ENCODE measurements at places on chromosomes 2 and 18.
A peak's percentile ranks its signal among the peaks of the same experiment; 100 is the strongest.

DNA sequence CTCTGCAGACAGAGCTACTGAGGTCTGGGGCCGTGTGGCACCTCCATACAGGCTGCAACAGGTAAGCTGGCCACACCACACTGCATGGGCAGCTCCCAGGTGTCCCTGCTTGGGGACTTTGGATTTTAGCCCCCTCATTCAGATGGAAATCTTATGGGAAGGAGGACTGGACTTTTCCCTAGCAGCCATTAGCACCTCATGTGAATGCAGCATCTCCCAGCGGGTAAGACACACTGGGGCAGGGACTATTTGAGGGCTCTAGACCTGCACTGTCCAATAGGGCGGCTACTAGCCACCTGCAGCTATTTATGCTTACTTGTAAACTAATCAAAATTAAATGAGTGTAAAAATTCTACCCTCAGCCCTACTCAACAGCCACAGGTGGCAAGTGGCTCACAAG, 34.2 kb upstream of the GLI2 start:
- no peak for DNase-seq

DNA sequence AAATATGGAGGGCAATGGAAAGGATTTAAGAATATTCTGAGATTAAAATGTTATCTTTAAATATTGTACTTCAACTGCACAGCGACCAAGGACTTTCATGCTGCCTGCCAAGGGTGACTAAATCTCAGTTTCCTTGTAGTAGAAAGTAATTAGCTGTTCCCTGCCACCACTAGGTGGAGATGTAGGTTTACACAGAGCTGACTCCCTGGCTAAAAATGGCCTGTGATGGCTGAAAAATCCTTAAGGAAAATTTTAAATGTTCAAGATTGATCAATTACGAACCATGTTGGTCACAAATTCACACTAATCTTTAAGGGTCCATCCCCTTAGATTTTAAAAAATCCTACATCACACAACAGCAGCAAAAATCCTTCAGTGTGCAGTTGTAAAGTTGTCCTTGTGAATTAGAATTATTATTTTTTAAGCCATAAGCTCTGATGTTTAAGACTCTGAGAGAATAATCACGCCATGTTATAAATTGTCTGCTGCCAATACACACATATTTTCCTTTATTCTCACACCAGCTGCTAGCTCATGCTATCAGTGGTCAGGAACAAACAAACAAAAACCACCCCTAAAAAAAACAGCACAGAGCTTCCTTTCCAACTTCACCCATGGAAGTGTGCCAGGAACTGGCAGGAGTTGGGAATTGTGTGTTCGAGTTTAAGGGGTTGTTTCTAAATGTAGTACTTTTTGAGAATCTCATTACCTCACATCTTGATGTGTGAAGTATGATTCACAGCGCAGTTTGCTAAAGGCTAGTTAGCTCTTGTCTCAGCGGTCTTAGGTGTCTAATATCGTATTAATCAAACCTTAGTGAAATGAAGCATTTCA, 399.8 kb downstream of the TMEM182 start:
- DNase-seq: no peak

GRCh38 chr2:106581328-106581727, 94.2 kb downstream of the CD8B2 start:
- DNase-seq: no peak

DNA sequence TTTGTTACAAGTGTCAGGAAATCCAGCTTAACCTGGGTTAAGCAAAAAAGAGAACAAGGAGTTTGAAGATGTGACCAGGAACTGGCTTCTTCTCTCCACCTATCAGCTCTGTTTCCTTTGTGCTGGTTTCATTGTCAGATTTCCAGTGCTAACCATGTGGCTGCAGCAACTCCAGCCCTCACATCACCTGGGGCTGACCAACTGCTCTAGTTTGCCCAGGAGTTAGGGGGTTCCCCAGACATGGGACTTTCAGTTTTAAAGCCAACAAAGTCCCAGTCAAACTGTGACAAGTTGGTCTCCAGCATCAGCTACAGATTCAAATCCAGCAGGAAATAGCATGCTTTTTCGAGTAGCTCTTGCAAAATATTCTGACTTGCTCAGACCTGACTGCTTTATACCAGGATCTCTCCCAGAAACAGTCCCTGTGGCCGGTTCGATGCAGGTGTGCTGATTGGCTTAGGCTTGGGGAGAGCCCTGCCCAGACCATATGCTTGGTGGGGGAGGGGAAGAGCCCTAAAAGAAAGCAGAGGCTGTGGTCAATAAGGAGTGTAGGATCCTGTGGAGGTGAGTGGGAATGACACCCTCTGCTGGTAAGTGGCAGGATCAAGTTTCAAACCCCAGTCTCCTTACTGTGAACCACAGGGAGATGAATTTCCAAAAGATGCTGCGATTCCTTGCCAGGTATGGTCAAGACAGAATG, 49.5 kb downstream of the KCNE4 start:
- DNase-seq: no peak

GRCh38 chr2:105361102-105361889, 24.0 kb downstream of the C2orf49 start:
- no peak for DNase-seq

GRCh38 chr2:240179186-240179815, 38.8 kb upstream of the OTOS start:
- no peak for DNase-seq

DNA sequence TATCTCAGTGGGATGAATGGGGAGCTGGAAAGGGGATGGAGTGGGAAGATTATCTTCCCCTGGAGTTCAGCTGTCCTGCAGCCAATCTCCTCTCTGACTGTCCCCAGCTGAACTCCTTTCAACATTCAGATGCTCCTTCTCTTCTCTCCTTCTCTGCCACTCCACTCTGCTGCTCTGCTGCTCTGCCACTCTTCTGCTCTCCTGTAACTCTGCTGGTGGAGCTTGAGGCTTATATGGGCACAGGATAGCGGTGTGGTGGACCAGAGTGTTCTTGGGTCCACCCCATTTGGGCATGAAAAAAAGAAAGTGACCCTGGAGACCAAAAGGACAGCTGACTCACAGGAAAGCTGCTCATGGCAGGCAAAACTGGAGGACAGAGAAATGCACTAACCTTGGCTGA, 26.6 kb downstream of the FAHD2B start:
- DNase-seq: no peak

GRCh38 chr2:234881413-234882241, 70.2 kb upstream of the SH3BP4 start:
- DNase-seq: peak; percentile 8

DNA sequence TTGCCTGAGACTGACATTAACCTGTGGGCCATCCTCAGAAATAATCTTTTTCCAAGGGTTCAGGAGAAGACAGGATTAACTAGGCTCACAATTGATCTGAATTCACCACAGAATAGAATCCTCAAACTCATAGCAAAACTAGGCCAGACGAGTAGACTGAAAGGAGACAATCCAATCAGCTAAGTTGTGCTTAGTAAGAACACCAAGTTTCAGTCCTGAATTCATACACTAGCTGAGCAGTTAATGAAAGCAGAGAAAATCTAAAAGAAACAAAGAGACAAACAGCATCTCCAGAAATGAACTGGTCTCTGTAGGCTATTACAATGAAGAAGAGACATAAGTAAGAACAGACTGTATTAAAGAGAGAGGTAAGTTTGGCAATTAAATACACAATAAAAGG, 89.5 kb downstream of the GORASP2 start:
- DNase-seq: no peak

DNA sequence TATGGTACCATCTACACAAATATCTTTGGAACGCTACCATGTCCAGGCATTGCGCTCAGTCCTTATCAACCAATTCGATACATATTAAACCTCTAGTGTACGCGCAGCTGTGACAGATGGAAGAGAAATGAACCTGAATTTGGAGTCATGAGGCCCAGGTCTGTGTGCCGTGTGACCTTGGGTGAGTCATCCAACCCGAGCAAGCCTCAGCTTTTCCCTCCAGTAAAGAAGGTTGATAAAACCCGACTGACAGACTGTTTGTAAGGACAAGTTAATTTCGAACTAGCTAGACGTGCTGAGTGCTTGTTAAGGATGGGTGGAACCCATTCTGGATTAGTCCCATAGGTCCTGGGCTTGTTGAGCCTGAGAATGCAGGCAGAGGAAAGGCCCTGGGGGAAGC, 28.2 kb downstream of the GREB1 start:
- DNase-seq: no peak

- DNase-seq: no peak
These were observed 39.4 kb downstream of the CTDP1 start for GRCh38 chr18:79718878-79719477.

- no peak for DNase-seq
These were observed 100.2 kb downstream of the CRIM1 start for GRCh38 chr2:36455788-36456187.

- peak; percentile 52 for DNase-seq
These were observed 219.8 kb upstream of the PARD3B start for GRCh38 chr2:204325468-204325867.

DNA sequence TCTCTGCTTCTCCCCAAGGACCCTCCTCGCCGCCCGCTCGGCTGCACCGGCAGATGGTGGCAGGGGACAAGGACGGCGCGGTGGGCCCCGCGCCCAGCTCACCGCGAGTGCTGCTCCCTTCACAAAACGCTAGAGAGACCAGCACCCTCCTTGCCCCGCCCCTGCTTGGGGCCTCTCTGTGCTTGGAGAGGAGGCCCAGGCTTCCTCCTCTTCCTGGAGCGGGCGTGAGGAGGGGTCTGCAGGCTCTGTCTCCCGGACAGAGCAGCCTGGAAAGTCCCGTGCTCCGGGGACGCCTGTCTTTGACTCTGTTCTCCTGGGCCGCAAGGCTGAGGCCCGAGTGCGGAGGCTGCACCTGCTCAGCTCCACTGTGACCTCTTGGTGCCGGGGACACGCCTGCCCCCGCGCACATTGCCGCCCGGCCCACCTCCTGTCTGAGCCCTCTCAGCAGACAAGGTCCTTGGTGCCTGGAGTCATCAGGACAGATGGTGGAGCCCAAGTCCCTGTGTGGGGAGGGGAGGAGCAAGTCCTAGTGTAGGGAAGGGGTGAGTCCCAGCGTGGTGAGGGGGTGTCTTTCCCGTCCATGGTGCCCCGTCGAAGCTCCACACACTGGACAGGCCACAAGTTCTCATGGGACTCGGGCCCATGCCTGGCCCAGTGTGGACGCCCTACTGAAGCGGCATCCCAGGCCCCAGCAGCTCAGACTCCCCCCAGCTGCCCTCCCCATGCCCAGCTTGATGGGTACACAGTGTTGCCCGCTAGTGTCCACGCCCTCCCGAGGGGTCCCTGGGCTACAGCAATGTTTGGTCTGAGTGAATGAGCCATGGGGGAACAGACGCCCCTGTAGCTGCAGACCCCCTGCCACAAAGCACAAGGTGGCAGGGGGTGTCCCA, 33.8 kb downstream of the RTP5 start:
- no peak for DNase-seq

DNA sequence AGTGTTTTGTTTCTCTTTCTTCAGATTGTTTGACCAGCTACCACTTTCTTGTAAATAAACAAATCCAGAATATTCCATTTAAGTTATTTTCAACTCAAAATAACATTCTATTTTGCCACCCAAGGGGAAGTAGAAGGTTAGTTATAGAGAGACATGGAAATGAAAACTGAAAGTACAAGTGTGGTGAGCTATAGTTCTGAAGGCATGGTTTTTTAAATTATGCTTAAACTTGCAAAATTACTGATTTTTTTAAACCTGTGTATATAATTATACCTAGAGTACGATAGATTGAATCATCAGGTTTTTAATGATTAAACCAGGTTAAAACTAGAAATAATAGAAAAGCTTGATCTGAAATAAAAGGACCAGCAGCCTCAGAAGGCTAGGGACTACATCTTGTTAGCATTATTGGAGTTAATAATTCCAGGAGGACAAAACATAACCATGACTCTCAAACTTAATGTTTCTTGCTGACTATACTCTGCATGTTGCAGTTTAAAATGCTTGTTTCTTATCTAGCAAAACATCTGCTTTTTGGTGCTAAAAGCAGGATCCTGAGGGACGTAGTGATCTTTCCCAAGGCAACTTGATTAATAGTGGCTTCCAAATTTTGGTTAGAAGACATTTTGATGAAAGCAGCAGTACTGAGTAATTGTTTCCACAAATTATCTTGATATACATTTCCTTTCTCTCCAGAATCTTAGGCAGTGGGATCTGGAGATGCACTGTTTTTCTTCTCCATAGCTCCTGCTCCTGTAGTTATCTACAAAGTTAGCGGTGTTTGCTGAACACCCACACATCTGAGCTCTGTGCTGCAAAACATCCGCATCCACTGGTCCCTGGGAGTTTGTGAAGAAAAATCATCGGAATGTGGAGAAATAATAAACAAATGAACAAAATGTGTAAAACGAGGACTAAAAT, 327.2 kb upstream of the PKDCC start:
- no peak for DNase-seq

DNA sequence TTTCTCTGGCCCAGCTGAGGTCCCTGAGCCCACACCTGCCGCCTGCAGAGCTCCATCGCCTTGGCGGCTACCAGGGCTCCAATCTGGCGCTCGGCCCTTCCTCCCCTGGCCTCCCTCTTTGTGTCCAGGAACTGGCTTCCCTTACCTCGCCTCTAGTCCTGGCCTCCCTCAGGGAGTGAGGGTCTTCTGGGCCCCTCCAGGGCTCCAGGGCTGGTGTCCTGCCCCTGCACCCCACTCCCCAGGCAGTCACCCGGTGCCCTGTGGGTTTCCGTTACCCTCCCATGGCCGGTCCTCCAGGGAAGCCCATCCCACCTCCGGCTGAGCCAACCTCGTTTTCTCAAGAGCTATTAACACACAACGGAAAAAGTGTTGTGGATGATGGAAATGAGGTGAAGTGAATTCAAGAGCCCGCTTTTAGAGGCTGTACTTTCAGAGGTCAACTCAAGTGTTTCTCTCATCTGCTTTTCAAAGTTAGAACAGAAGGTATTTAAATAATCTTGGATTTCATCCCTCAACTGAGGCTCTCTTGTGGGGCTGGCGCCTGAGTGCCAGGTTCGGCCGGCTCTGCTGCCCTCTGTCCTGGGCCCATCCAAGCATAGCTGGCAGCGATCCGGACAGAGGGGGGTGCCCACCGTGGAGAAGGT, 131.9 kb downstream of the ASB1 start:
- no peak for DNase-seq

GRCh38 chr2:60450488-60450887, 103.0 kb downstream of the BCL11A start:
- DNase-seq: no peak

GRCh38 chr2:141630407-141630930, 500.3 kb downstream of the LRP1B start:
- no peak for DNase-seq

- DNase-seq: no peak
These were observed 101.7 kb downstream of the FAM210A start for GRCh38 chr18:13624563-13625237.

- DNase-seq: no peak
These were observed 7.1 kb downstream of the CAPN13 start for GRCh38 chr2:30800159-30800558.

- DNase-seq: no peak
These were observed 10.0 kb downstream of the NT5DC4 start for GRCh38 chr2:112730791-112731190.

DNA sequence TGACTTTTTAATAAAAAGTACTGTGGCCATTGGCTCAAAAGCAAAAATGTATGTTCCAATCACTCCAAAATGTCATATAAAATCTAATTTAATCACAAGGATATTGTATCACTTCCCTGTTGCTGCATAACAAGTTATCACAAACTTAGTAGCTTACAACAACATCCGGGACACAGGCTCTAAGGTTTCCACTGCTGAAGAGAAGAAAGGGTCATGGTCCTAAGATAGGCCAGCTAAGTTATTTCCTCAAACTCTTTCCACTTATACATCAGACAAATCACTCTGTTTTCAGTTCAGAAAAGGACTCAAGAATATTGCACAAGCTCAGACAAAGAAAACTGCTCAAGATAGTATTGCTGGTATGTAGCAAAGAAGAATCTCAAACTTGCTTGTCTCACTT, 78.5 kb upstream of the SULT1C3 start:
- no peak for DNase-seq

GRCh38 chr2:163593982-163594381, 141.8 kb downstream of the FIGN start:
- DNase-seq: no peak
